AG20443 (cell line): ENCODE measurements at places on chromosomes 13 and 19.
A peak's percentile ranks its signal among the peaks of the same experiment; 100 is the strongest.

- DNase-seq = no peak
Measured at GRCh38 chr13:62659365-62659764, 1243.7 kb upstream of the PCDH20 start.

GRCh38 chr13:33644581-33645543 is 173.1 kb upstream of the RFC3 start:
- DNase-seq = peak; percentile 44

DNA sequence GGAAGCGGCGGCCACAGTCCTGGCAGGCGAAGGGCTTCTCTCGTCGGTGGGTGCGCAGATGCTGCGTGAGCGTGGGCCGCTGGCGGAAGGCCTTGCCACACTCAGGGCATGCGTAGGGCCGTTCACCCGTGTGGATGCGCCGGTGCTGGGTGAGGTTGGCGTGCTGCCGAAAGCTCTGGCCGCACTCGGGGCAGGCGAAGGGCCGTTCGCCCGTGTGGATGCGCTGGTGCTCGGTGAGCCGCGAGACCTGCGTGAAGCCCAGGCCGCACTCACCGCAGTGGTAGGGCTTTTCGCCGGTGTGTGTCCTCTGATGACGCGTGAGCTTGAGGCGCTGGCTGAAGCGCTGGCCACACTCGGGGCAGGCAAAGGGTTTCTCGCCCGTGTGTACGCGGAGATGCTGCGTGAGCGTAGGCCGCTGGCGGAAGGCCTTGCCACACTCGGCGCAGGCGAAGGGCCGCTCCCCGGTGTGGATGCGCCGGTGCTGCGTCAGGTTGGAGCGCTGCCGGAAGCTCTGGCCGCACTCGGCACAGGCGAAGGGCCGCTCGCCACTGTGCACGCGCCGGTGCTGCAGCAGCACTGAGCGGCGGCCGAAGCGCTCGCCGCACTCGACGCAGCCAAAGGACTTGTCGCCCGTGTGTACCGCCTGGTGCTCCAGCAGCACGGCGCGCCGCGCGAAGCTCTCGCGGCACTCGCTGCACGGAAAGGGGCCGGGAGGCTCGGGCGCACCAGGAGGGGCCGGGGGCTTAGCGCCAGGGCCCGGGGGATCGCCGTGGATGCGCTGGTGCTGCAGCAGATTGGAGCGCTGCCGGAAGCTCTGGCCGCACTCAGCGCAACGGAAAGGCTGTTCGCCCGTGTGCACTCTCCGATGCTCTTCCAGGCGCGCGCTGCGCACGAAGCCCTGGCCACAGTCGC is 4.0 kb upstream of the UBE2M start:
- no peak for DNase-seq

- DNase-seq = no peak
Measured at GRCh38 chr13:70203661-70204229, 95.5 kb upstream of the KLHL1 start.

- no peak for DNase-seq
Measured at GRCh38 chr19:14166999-14167575, 30.7 kb upstream of the ASF1B start.

- DNase-seq = peak; percentile 69
Measured at GRCh38 chr19:13872695-13873389, 4.1 kb upstream of the NANOS3 start.

- DNase-seq = peak; percentile 6
Measured at GRCh38 chr13:73000027-73000674, 58.7 kb upstream of the KLF5 start.

DNA sequence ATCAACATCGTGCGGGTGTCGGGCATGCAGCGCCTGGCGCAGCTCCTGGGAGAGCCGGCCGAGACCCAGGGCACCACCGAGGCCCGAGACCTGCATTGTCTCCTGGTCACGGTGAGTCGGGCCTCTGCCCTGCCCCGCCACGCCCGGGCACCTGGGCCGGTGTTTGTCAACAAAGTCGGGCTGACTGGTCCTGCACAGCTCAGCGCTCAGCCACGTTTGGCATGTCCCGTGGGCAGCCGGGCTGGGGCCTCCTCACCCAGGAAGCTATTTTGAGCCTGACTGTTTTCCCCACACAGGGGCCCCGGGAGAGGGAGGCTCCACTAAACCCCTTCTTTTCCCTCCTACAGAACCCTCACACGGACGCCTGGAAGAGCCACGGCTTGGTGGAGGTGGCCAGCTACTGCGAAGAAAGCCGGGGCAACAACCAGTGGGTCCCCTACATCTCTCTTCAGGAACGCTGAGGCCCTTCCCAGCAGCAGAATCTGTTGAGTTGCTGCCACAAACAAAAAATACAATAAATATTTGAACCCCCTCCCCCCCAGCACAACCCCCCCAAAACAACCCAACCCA is 1.3 kb downstream of the GADD45B start:
- DNase-seq = no peak

- DNase-seq = no peak
Measured at GRCh38 chr19:38049105-38049649, 142.2 kb downstream of the SIPA1L3 start.

GRCh38 chr13:92460479-92460878 is 766.1 kb upstream of the GPC6 start:
- DNase-seq = no peak

GRCh38 chr13:72652681-72653080 is 74.7 kb downstream of the MZT1 start:
- DNase-seq = no peak

- DNase-seq = no peak
Measured at GRCh38 chr13:43879755-43880181, at the start of gene LACC1. Gene LACC1 (plus strand): TSS chr13:43879904. CDS start chr13:43880986, 1,082 bp downstream.

GRCh38 chr13:40665126-40666044 is 1.1 kb downstream of the FOXO1 start:
- peak; percentile 61 for DNase-seq

- peak; percentile 37 for DNase-seq
Measured at GRCh38 chr19:47158879-47159503, 28.4 kb downstream of the SAE1 start.

DNA sequence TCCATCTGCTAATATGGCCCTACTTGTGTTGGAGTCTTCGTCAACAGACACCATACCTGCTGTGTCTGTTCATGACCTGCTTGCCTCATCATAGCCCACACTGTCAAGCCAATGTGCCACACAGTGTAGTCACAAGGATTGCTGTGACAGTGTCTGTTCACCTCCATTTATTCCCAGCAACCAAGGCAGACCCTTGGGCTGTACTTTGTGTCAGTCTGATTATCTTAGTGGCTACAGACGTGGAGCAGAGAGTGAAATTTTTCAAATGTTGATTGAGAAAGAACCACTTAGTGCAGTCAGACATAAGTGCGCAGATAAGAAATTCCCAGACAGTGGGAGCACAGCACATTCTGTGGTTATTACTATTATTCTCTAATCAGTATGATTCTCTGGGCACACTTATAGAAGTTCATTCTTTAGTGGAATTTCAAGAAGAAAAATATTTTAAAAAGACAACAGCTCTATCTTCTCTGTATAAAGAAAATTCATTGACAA is 184.6 kb downstream of the GPC6 start:
- DNase-seq = no peak

DNA sequence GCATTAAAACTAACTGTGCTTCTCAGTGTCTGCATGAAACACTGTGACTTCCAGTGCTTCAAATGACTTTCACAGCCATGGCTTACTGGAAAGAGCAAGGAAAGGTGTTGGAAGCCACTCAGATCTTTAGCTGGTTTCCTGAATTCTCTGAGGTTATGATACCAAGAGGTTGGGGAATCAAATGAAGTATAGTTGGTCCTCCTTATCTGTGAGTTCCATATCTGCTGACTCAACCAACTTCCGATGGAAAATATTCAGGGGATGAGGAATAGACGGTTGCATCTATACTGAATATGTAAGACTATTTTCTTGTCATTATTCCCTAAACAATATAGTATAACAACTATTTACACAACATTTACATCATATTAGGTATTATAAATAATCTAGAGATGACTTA is 32.4 kb downstream of the EPSTI1 start:
- no peak for DNase-seq

GRCh38 chr19:34512254-34512822 is 30.8 kb downstream of the WTIP start:
- DNase-seq = no peak

DNA sequence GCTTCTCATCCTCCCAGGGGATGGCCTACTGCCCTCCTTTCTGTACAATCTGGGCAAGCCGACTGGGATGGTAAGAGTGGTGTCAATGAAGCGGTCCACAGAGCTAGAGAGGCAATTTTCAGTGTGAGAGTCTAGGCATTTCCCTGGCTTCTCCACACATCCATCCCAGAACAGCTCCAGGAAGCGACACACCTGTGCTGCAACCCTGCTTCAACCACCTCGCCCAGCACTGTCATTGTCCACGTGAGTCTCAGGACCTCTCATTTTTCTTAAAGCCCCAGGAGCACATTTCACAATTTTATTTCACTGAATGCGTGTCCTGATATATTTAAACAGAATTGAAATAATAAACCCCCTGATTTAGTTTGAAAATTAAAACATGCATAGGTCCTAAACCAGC is 15.5 kb upstream of the UBL3 start:
- no peak for DNase-seq

DNA sequence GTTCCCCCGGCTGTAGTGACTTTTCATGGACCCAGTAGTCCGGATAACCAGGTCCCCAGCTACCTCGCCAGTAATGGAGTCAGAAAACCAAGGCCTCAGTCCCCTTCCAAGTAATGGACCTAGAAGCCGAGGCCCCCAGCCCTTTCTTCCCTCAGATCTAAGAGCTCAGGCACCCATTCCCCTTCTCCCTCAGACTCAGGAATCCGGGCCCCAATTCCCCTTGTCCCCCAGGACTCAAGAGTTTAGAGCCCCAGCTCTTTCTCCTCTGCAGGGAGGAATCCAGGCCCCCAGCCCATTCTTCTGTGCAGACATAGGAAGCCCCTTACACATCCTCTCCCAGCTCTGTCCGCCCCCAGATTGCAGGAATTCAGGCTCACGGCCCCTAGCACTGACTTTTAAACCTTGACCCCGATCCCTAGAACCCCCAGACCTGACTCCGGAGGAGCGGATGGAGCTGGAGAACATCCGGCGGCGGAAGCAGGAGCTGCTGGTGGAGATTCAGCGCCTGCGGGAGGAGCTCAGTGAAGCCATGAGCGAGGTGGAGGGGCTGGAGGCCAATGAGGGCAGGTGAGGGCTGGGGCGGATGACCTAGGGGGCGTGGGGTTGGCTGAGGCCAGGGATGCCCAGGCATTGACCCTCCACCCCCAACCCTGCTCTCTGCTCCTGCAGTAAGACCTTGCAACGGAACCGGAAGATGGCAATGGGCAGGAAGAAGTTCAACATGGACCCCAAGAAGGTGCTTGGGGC is 938 bp downstream of the CYTH2 start:
- no peak for DNase-seq

- no peak for DNase-seq
Measured at GRCh38 chr19:5679289-5680083, 830 bp downstream of the MICOS13 start.
